ENCODE measurements at places on chromosomes 1 and 21.

DNA sequence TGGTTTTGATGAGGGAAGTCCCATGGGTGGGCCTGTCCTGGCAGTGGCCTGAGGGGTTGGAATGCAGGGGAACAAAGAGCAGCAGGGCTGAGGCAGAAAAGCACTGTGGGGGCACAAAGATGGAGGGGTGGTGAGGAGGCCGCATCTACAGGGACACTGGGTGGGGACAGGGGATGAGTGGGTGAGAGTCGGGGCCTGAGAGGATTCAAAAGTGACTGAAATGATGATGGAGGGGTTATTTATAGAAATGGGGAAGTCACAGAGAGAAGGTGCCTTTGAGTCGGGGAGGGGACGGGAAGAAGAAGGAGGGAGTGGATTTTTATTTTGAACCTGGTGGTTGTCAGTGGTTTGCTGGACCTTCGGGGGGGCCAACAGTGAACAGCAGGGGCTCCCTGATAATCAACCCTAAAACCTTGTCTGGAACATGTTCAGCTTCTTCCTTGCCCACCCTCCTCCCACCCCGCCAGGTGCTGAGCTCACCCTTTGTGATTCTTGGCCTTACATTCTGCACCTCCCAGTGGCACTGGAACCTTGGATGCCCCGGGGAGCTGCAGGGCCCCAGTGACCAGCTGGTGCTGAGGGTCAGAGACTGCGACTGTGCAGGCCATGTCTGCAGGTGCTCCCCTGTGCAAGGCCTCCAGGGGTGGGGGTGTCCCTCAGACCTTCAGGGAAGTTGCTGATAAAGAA, 42.9 kb downstream of the IER5 start:
- DNase-seq, result peak; percentile 62

- DNase-seq, result no peak
Measured at GRCh38 chr1:93206567-93206954, 26.0 kb downstream of the CCDC18 start.

DNA sequence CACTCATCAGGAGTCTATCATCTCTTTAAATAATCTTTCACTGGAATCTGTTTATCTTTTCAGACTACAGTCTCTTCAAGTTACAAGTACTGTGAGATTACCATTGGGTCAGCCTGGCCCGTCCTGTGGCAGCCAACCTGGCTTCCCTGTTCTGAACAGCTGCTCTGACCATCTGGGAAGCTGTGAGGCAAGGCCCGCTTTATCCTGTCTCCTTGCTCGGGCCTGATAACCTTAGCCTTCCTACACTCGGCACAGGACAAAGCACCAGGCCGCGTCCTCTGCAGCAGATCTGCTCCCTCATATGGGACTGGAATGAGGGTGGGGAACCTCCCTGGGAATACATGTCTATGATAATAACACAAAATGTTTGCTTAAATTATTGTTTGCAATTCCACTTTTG, 113.3 kb downstream of the PTPN14 start:
- DNase-seq, result no peak

DNA sequence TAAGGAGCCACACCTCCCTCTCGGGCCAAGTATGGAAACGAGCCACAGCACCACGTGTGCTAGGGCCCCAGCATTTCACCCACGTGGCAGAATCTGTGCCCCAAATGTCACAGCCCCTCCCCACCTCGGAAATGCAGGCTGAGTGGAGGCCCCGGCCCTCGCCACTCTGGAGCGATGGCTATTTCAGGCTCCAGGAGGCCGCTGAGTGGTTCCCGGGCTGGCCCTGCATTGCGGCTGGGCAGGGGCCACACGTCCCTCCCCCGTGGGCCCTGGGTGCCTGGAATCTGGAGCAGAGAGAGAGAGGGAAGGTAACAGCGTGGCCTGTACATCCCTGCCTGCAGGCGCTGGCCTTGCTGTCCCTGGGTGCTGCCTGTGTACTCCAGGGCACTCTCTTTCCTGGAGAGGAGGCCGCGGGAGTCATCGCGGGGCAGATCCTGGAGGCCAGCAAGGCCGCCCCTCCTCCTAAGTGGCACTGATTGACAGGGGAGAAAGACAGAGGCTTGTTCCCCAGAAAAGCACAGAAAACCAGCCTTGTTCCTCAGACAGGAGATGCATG, 68.0 kb upstream of the TRAPPC10 start:
- no peak for DNase-seq

GRCh38 chr1:77316006-77316405, 34.2 kb downstream of the AK5 start:
- DNase-seq, result no peak

- no peak for DNase-seq
Measured at GRCh38 chr1:184597650-184598357, 156.9 kb downstream of the EDEM3 start.

GRCh38 chr1:172230526-172230925, 190.0 kb upstream of the C1orf105 start:
- DNase-seq, result no peak

- DNase-seq, result no peak
Measured at GRCh38 chr1:101816262-101816661, 180.5 kb downstream of the OLFM3 start.
